Stimulated activated CD4-positive, alpha-beta T cell treated with anti-CD3 and anti-CD28 coated beads, TNF-alpha, amount 100 ng/mL, for 24 hours (primary cell): ENCODE measurements at places on chromosomes 2 and 18.

DNA sequence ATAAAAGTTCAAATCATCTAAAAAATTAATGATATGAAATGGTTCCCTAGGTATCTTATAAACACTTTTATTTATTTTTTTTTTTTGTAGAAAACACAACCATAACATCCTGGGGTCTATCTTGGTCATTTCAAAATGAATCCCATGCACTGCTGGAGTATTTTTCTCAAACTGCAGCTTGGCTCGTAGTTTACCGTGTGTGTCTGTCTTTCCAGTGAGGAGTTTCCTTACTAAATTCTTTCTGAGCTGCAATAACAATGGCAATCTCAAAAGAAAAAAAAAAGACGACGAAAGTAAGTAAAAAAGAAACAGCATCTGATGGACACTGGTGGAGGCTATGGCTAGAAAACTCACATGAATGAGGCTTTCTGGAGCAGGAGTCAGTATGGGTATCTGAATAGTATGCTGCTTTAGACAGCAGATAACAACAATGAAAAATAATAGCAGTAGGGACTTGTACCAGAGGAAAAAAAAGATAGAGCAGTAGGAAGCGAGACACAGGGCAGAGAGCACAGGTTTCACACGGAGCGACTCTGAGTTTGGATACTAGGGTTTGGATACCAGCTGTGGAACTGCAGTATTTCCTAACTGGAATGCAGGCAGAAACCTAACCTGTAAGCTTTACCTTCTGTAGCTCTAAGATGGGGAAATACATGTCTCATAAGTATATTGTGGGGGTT is 43.5 kb downstream of the CALCRL start:
- no peak for DNase-seq

DNA sequence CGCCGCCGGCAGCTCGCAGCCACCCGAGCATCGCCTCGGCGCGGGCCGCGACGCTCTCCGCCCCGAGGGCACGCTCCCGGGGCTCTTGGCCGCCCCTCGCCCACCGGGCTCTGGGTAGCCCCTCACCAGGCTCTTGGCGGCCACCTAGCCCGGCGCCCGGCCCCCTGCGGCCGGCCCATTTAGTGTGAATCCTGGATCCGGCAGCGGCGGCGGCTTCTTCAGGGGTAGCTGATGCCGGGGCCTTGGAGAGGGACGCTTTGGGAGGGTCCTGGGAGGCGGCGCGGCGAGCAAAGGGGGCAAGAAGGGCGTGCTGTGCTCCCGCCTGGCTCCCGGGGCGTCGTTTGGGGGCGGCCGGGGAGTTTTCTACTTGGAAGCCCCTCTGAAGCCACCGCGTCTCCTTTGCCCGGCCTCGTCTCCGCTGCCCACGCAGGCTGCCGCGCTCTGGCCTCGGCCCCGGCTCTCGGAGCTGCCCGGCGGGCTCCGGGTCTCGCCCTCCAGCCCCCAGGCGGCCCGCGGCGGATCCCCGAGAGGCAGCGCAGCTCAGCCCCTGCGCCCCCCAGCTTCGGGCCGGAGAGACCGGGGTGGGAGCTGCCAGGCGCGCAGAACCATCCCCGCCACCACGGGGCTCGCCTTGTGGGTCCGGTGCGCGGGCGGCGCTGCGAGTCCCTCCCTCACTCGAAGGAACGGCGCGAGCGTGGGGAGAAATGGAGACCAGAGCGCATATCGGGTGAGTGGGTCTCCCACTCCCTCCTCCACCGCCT is 509 bp downstream of the PIEZO2 start:
- no peak for DNase-seq

DNA sequence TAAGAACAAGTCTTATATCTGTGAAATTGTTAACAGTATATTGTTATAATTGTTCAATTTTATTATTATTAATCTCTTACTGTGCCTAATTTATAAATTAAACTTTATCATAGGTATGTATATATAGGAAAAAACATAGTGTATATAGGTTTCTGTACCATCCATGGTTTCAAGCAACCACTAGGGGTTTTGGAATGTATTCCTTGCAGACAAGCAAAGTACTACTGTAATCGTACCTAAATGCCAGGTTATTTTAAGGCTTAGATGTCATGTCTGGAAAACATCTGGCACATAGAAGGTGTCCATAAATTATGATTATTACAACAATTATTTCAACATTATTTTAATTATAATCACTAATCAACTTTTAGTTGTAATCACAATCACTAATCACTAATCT is 8.4 kb downstream of the ITSN2 start:
- DNase-seq = no peak

DNA sequence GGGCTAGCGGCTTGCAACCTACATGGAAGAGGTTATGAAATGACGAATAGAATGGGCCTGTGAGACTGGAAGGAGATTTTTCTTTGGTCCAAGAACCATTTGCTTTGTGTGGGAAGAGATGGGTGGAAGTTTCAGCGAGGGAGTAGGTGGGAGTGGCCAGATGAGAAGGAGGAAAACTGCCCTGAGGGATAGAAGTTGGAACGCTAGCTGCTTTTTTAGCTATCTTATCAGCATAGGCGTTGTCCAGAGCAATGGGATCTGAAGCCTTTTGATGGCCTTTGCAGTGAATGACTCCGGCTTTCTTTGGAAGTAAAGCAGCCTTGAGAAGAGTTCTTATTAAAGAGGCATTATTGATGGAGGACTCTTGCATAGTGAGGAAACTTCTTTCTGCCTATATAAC is 52.4 kb downstream of the SPTBN1 start:
- no peak for DNase-seq
